ENCODE measurements at places on chromosomes 11 and 22. TPM values are rescaled to one million over a fixed set of nuclear protein-coding genes. Genes with fewer than 3 reads are reported as not detected.

- no peak for DNase-seq
- H3K4me1 ChIP-seq: no peaks in the 10 kb centered on the region
- H3K4me3 ChIP-seq: no peak overlapping the region
Observed at GRCh38 chr11:25755918-25756584, 575.9 kb upstream of the ANO3 start.

- no peaks in the 10 kb centered on the region for H3K27me3 ChIP-seq
- H3K4me3 ChIP-seq: no peak overlapping the region
- H3K27ac ChIP-seq: no peak overlapping the region
- H3K36me3 ChIP-seq: peaks cover 7% of the 10 kb centered on the region
- H3K4me1 ChIP-seq: no peaks in the 10 kb centered on the region
- no peak for DNase-seq
Observed at GRCh38 chr22:48739348-48740085, 1088.2 kb downstream of the BRD1 start.

DNA sequence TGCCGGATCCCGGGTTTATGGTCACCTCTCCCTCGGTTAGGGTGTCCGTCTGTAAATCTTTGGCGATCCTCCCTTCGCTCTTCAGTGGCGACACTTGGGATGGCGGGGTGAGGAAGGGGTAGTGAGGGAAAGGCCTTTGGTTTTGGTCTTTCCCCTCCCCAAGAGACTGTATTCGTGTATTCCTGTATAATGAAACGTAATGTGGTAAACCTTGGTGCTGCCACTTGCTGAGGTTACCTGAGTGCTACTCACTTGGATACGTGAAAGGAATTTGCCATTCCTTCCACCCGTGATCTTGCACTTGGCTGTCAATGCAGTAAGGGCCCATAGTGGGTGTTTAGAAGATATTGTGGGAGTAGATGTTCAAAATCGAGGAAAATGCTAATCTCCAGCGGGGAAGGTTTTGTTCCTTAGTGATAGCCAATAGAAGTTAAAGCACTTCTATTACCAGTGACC, 578 bp upstream of the NUP160 start:
- no peaks in the 10 kb centered on the region for H3K4me1 ChIP-seq
- H3K4me3 ChIP-seq: peak overlapping the region; percentile 99
- H3K27ac ChIP-seq: peak overlapping the region; percentile 57
- H3K36me3 ChIP-seq: peaks cover 14% of the 10 kb centered on the region
- no peaks in the 10 kb centered on the region for H3K27me3 ChIP-seq
- DNase-seq: no peak

SLC22A12 gene
- not detected for total RNA-seq

SLC22A25 gene
- total RNA-seq: not detected

TM7SF2 gene
- total RNA-seq: 76.1 TPM

C11orf87 gene
- total RNA-seq: 0.11 TPM

CRYBB1 gene
- total RNA-seq: 4.3 TPM

RPL27A gene
- 1,152 TPM for total RNA-seq
